MV-4-11 (cell line): ENCODE measurements at places on chromosomes 2 and 18.

- DNase-seq, result peak; percentile 4
Observed at GRCh38 chr18:79496978-79497637, 101.4 kb downstream of the NFATC1 start.

DNA sequence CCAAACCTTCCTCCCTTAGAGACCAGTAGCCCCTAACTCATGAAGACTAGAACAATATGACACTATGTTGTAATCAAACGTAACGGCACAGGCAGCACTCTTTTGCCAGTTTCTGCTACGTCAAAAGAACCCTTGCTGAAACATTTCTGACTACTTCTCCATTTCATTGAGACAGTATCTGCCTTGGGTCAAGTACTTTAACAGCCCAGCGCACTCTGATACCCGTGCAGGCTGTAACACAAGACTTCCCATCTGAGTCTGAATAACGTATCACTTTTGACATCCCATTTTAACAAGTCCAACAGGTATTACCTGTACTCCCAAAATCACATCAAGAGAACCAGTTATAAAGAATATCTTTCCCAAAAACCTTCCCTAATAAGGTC lies 38.4 kb downstream of the TBC1D8 start:
- peak; percentile 87 for DNase-seq

GRCh38 chr2:86280191-86280667 lies 57.2 kb downstream of the REEP1 start:
- DNase-seq, result no peak

GRCh38 chr2:19300961-19301360 lies 57.5 kb downstream of the OSR1 start:
- DNase-seq, result no peak
